ENCODE measurements at places on chromosomes 3 and 15. TPM values are rescaled to one million over a fixed set of nuclear protein-coding genes. Genes with fewer than 3 reads are reported as not detected.

ELL3 gene
- total RNA-seq, result 2.4 TPM

DNA sequence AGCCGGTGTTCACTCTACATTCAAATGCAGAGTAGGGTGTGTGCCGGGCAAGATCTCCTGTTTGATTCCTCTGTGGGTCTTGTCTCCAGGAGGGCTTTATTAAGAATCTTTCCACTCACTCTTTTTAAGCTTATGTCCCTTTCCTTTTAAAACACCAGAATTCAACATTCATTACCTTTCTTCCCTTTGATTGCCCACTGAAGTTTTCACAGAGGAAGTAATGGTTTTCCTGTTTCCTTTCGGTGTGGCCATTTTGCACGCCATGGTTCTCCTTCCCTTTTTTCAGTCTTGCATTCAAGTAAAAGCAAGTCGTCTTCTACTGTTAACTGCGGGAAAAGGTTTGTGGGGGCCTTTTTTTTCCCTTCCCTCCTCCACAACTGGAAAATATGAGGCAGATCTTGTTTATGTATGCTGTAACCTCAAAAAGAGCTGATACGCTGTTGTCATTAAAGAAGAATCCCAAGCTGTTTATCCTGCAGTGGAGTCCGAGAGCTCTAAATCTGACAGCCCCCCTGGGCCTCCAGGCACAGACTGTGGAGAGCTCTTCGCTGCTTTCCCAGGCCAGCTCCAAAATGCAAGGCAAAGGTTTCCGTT, 40.5 kb downstream of the FILIP1L start:
- no peak for DNase-seq

GRCh38 chr3:54574906-54575617, 352.8 kb downstream of the LRTM1 start:
- DNase-seq, result no peak

RPP25 gene
- 2.1 TPM for total RNA-seq

- DNase-seq, result no peak
These were observed 12.7 kb downstream of the CSPG5 start for GRCh38 chr3:47565734-47566550.

ACKR4 gene
- not detected for total RNA-seq

- no peak for DNase-seq
These were observed 66.3 kb upstream of the NAALADL2 start for GRCh38 chr3:174792864-174793263.

ATP2B2 gene
- 37.9 TPM for total RNA-seq

- no peak for DNase-seq
These were observed 42.4 kb upstream of the ETV5 start for GRCh38 chr3:186151077-186151971.

GRCh38 chr3:72152551-72153476, 367.9 kb upstream of the PROK2 start:
- peak; percentile 87 for DNase-seq

GLDN gene
- 0.60 TPM for total RNA-seq

NANOGP8 gene
- total RNA-seq, result 0.45 TPM

PLD1 gene
- total RNA-seq, result 15.2 TPM

BBX gene
- total RNA-seq, result 13.0 TPM

DNA sequence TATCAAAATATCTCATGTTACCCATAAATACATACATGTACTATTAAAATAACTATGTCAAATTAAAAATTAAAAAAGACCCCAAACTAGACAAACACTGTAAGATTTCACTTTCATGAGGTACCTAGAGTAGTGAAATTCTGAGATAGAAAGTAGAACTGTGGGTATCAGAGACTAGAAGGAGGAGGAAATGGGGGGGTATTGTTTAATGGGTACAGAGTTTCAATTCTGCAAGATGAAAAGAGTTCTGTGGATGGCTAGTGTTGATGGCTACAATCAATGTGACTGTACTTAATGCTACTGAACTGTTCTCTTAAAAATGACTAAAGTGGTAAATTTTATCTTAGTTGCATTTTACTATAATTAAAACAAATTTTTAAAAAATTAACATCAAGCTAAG, 36.6 kb downstream of the RFX7 start:
- DNase-seq, result no peak

GRCh38 chr3:164222197-164222596, 856.1 kb downstream of the SI start:
- DNase-seq, result no peak

- peak; percentile 93 for DNase-seq
These were observed 14.6 kb downstream of the XIRP1 start for GRCh38 chr3:39177708-39178332.

GRCh38 chr3:17741621-17742101, 770 bp downstream of the TBC1D5 start:
- no peak for DNase-seq

GRCh38 chr15:47924381-47924780, 196.4 kb upstream of the SLC24A5 start:
- no peak for DNase-seq

DNA sequence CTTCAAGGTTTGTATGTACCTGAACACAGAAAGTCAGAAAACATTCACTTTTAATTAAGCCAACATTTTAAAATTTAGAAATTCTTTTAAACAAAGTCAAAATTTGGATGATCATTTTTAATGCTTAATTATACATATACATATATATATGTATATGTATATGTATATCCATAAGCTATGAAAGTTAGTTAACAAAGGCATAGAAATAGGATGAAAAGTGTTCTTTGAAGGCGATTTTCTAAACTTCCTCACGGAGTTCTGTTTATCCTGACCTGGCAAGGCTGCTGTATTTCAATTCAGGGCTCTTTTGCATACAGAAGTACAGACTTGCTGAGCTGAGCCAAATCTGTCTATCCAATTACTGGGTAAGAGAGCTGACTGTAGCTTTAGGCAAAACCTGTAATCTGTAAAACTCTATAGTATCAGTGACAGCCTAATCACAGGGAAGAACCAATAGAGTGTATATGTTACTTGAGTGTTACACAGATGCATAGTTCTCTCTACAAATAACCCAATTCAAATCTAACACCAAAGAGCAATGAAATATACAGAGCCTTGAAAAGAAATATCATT, 32.1 kb upstream of the THRB start:
- DNase-seq, result no peak

INAFM2 gene
- 7.7 TPM for total RNA-seq

DNA sequence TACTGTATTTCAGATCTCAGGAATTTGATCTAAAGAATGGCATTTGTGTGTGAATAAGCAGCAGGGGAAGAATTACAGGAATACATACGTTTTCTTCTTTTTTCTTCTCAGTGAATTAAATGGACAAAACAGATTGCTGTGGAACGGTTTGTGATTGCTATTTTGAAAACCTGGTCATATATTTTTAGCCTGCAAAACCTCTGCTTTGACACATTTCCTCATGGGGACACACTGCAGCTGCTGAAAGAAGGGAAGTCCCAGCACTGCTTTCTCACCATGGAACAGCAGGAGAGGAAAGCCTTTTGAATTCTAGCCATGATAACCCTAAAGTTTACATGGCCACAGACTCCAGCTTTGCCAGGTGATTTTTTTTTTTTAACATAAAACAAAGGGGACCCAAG, 315.0 kb downstream of the OXSM start:
- DNase-seq, result no peak

PLA2G4D gene
- not detected for total RNA-seq

SCN11A gene
- total RNA-seq, result 0.15 TPM

- no peak for DNase-seq
These were observed 25.3 kb downstream of the EPHB3 start for GRCh38 chr3:184586851-184587250.

DNA sequence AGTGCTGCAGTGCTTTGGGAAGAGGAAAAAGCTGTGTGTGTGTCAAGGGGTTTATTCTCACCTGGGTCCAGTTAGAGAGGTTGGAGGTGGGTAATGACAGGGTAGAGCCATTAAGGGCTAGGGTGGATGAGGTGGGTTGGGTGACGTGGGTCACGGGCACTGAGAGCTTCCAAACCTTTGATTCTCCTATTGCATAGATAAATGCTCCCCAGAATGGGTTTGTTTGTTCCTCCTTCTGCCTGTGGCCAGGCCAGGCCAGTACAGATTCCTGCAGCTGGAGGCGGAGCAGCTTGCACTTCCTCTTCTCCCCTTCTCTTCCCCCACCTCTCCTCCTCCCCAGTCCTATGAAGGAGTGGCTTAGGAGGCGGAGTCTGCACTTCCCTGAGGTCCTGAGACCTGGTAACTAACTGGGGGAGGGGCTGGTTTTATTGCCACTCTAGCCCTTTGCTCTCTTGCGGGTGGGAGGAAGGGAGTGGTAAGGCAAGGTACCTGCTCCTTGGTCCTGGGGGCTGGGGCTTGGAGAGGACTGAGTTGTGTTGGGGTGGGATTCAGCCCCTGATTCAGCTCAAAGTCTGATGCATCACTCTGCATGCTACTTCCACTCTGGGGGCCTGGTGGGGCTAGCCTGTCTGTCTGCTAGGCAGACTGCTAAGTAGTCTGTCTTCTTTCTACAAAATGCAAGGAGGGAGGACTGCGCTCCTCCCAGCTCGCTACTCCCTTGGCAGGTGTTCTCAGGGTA, 3.5 kb downstream of the SPINT1 start:
- DNase-seq, result no peak

DNA sequence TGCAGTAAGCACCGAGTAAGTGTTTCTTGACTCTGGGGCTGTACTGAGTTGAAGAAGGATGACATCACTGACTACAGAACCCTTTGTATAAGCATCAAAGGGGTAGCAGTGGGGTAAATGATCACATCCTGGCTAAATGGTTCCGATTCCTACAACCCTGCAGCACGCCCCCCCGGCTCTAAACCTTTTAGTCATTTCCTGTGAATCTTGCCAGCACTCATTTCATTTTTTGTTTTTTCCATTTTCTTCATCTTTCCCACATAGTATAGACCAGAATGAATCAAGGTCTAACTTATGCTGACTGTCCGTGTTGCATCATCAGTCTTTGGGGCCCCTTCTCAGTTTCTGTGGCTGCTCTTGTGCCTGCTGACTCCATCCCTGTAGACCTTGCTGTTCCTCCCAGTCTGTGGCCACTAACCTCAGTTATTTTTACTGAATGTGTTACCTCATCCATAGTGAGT, 383.1 kb upstream of the TPRG1 start:
- no peak for DNase-seq

GPR149 gene
- total RNA-seq, result not detected

DNA sequence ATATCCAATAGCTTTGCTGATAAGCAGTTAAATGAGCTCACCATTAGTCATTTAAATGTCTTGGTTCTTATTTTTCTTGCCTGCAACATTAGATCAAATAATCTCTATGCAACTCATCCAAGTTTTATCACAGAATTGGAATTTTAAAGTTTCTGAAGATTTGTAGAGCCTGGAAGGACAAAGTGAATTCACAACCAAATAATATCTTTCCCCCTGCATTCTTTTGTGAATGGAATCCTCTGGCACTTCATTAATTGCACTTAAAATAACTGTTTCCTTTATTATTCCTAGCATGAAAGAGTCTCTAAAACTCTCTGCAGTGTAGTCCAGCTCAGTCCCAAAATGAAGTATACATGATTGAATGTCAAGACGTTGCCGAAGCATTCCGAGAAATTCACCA, 345.6 kb upstream of the TGFBR2 start:
- DNase-seq, result no peak

DNA sequence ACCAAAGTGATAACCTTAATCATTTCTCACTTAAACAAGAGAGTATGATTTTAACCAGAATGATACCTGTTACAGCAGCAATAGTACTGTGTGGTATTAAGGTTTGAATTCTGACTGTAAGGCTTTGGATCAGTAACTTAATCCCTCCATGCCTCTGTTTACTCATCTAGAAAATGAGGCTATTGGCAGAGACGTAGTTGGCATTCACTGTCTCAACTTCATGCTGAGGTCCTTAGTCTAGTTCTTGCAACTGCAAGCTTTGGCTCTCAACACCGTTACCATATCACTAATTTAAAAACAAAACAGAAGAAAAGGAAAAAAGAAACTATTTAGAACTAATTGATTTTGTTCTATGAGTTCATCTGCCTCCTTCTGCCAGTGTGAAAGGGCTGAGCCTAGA, 875.4 kb downstream of the MCTP2 start:
- DNase-seq, result no peak

DNA sequence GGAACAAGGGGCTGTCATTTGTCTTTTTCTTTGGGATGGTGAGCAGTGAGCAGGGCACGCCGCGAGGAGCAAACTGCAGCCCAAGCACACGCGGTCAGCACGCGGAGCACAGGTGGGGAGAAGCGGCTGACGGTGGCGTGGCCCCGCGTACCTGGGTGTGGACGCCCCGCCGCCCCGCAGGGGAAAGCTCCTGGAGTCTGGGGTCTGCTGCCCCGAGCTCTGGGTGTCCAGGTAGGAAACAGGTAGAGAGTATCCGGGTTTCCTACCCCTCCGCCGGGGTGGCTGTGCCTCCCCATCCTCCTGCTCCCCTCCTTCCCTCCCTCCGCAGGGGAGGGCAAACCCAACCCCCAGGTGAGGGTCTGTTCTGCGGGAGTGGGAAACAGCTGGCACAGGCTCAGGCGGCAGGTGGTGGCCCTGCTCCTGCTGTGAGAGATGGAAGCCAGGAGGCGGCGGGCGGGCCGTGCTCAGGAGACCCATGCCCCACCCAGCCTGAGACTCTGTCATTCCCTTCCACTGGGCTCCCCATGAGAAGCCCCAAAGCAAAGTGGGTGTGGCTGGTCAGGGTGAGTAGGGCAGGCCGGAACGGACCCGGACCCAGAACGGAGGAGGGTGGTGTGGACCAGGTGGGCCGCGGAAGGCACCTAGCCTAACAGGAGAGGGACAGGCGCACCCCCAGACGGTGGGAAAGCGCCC, 56.9 kb upstream of the CGNL1 start:
- DNase-seq, result no peak

DNA sequence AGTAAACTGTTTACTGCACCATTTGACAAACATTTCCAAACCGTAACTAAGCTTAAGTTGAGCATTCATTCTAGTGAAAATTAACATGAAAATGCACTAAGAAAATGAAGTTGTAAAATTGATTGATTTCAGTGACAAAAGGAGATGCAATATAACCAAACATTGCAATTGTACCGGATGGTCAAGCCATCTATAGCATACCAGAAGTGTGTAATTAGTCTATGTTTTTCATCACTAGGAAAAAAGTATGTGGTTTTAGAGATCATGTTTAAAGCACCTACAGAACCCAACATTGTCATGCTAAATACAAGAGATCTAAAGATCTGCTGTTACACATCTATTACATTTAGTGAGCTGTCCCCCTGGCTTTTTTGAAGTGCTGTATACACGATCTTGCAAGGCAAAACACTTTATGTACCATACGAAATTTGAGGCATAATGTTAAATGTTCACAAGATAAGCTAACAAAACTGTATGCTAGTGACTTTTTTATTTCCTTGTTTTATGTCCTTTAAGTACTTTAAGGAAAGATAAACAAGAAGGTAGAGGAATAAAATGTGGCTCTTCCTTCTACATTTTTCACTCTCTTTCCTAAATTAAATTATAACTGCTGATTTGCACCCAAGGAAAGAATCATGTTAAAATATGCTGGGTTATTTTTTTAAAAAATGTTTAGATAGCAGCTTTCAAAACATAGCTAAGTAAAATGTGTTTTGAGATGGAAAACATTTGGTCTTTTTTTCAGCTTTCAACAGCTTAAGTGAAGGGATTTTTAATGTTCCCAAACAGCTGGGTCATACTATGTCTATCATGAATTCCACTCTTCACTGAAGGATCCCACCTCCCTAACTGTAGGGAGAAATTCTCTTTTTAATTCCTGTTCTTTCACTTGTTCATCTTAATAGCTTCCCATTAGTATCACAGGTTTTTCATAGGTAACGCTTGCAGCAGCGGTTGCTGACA, 498.0 kb downstream of the MECOM start:
- DNase-seq, result no peak

- DNase-seq, result no peak
These were observed 23.3 kb downstream of the ANAPC13 start for GRCh38 chr3:134462331-134462941.

GRCh38 chr15:98700519-98700918, 52.2 kb downstream of the IGF1R start:
- no peak for DNase-seq

All from left lobe of liver (tissue), 2 donors.